Astrocyte of the hippocampus (primary cell): ENCODE measurements at places on chromosomes 12 and 14.

- DNase-seq = peak; percentile 17
Measured at GRCh38 chr12:17304503-17305347, 698.8 kb upstream of the LMO3 start.

DNA sequence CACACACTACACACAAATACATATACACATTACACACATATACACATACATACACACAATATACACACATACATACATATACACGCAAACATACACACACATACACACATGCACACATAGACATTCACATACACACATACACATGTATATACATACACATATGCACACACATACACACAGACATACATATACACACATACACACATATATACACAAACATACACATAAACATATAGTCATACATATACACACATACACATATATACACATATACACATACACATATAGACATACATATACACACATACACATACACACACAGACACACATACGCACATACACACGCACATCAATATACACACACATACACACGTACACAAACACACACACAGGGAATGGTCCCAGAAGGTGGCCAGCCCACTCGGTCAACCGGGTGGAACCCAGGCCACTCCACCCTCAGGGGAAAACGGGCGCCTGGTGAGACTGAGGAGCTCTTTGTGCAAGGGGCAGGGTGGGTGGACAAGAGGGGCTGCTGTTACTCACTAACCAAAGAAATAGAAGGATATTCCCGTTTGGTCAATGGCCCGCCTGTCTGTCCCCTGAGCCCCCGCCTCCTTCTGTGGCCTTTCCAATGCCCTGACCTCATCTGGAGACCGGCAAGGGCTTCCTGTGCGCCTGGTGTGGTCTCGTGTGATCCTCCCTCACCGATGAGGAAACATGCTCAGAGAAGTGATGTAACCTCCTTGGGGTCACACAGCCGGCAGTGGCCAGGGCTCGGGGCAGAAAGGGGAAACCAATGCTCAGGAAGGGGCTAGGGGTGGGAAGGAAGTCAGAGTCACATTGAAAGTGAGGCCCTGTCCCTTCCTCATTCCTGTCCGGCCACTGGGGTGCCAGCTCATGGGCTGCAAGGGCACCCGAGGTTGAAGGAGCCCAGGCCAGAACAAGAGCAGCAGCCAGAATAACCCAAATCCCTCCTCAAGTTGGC lies 5.3 kb downstream of the TRPV4 start:
- no peak for DNase-seq

DNA sequence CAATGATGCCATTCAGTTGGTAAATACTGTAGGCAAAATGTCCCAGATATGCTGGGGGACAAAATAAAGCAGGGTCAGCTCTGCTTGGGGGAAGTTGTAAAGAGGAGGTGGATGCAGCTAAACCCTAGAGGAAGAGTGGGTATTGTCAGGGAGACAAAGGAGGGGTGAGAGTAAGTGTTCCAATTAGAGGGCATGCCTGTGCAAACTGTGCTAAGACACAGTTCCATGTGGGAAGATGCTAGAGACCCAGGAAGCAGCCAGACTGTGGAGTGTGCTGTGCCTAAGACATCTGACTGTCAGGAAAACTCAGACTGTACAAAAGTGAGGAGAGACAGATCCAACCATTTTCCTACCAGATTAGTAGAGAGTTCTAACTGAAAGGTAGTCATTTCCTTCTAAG lies 474.3 kb downstream of the ATP23 start:
- DNase-seq = no peak

DNA sequence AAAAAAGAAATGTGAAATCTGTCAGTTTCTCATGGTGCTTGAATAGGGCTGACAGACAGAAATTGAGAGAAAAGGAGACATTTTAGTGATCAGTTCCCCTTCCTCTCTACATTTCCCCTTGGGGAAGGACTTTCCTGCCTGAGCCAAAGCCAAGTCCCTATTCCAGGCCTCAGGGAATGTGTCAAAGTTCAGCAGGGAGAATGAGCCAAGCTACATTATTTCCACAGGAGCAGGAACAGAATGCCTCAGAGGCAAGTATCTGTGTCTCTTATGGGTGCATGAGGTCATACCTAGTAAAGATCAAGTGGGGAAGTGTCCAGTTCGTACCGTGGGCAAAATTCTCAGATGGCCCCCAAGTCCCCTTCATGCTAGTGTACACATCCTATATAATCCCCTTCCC lies 68.6 kb downstream of the IQSEC3 start:
- no peak for DNase-seq

GRCh38 chr12:74889073-74889472 lies 320.6 kb downstream of the KCNC2 start:
- no peak for DNase-seq

DNA sequence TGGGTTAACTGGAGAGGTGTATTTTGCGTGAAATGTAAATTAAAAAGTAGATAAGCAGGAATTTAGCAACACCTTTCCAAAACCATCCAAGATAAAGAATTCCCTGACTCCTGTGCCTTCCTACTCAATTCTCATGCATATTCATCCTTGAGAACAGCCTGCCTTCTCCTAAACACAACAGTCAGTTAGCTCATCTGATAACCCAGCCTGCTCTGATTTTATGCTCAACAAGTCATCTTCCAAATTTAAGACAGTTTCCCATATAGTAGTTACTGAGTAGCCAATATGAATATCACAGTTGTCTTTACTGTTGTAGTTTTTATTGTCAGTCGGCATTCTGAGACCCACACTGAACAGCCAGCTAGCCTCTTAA lies 27.1 kb downstream of the CPNE8 start:
- peak; percentile 5 for DNase-seq

- no peak for DNase-seq
Measured at GRCh38 chr14:45467023-45467422, 214.0 kb upstream of the MIS18BP1 start.

DNA sequence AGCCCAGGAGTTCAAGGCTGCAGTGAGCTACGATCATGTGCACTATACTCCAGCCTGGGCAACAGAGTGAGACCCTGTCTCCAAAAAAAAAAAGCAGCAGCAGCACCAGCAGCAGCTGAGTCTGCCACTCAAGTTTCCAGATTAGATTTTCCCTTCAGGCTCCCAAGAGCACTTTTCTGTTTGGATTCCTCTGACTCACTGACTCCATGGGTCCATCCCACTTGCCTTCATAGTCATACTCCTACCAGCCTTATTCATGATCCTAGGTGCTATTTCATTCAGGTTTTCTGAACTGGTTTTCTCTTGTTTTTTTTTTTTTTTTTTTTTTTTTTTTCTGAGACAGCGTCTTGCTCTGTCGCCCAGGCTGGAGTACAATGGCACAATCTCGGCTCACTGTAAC lies 6.8 kb upstream of the TWF1 start:
- no peak for DNase-seq

- peak; percentile 59 for DNase-seq
Measured at GRCh38 chr14:35558680-35559079, 24.7 kb downstream of the INSM2 start.

DNA sequence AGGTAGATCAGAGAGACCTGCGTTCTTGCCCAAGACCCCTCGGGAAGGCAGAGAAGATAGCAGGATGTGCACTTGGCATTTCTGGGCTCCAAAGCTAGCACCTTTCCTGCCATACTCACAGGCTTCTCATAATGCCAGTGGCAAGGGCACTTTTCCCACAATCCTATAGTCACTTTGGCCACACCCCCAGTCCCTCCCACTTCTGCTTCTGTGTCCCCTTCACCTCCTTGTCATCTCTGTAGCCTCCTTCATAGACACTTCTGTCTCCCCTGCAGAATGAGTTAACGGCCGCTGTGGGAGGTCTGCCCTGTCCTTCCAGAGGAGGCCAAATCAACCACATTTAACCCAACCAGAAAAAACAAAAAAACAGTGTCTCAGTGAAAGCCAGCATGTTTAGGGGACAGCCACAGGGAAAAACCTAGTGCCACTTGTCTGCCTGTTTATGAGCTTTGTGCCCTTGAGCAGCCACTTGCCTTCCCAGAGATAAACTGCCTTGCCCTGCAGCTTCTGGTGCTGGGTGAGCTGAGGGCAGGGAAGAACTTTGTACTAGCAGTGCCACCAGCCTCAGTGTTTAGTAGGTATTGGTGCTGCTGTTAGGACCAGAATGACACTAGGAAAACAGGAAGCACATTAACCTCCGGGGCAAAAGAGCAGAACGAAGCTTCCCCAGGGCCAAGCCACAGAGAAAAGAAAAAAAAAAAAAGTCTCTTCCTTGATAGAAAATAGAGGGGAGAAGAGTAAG lies 193.0 kb upstream of the PWP1 start:
- no peak for DNase-seq

- DNase-seq = no peak
Measured at GRCh38 chr12:94900496-94900895, 103.0 kb downstream of the NDUFA12 start.

DNA sequence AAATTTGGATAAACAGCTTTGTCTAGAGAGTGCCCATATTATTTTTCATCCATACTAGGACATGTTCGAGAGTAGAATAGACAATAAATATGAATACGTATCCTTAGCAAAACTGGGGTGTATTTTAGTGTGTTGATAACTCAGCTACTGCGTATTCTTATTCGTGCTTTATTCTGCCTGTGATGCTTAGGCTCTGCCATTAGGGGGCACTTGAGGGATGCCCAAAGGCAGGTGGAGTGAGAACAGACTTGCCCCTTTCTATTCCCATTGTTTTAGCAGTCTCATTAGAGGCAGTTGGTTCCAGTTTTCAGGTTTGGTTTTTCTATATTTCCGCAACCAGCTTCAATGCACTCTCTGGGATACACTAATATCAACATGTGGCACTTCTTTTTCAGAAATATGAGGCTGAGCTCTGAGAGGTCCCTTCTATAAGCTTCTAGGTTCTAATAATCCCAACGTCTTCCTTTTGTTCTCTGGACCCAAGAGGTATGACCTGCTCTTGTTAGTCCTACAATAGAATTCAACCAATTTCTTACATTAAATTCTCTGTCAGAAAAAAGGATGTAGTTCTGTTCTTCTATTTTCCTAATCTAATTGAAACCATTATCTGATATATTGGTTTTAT lies 985.7 kb upstream of the FBXO33 start:
- peak; percentile 16 for DNase-seq

DNA sequence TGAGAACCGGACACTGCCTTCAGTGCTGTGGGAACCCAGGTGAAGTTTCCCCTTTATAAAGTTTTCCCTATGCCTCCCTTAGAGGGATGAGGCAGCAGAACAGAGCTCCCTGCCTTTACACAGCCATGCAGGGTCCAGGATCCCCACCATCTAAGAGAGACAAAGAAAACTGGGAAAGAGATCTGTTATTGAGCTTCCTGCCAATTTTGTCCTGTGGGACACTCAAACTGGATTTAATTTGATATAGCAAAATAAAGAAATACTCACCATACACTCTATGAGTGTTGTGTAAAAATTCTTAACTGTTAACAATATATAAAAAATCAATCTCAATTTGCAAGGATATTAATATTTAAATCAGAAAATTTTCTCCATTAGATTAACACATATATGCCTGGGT lies 69.9 kb downstream of the DRAM1 start:
- DNase-seq = no peak

DNA sequence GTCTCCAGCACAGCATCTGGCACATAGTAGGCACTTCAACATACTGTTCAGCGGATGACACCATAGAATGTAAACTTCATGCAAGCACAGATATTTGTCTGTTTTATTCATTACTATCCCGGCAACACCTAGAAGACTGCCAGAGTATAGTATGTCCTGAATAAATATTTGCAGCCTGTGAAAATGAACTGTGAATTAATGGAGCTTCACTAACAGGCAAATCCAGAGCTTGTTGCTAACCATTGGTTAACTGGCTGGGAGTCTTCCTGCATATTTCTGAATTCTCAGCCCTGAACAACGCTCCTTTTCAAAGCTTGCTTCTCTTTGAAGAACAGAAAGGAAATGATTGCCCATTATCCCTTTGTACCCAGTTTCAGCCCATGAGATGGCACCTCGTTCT lies 243.3 kb upstream of the CRY1 start:
- DNase-seq = no peak

GRCh38 chr12:110906083-110906482 lies 14.3 kb downstream of the MYL2 start:
- DNase-seq = no peak

- no peak for DNase-seq
Measured at GRCh38 chr14:101147848-101148247, 244.3 kb upstream of the RTL1 start.

DNA sequence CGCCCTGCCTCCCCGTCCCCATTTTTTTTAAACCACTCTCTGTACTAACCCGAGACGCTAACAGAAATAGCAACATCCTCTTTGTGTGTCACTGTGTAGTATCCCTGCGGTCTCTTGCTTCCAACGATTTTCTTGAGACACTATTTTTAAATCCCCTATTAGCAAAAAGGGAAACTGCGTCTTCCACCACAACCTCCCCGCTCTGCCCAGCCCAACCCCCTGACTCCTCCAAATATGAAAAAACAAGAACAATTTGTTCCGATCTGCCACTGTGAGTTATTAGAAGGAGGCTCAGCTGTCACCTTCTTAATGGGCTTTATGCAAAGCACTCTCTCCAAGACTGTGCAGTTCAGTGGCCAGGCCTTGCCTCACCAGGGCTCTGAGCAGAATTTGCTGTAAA lies 76.3 kb downstream of the MAP1LC3B2 start:
- DNase-seq = no peak

DNA sequence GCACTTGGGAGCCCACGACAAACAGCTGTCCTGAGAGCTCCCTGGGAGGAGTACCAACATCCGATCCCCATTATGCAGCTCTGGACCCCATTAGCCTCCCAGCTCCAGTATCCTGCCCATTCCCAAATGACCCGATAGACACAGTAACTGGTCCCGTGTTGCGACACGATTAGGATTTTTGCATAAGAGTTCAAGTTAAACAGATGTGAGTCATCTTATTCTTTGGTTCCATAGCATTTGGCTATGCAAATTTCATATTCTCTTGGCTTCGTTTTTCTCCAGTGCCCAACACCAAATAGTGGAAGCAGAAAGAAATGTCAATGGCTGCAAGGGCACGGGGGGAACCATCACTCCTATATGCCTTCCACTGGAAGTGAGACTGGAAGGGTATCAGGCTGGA lies 43.0 kb upstream of the LRRC10 start:
- no peak for DNase-seq

DNA sequence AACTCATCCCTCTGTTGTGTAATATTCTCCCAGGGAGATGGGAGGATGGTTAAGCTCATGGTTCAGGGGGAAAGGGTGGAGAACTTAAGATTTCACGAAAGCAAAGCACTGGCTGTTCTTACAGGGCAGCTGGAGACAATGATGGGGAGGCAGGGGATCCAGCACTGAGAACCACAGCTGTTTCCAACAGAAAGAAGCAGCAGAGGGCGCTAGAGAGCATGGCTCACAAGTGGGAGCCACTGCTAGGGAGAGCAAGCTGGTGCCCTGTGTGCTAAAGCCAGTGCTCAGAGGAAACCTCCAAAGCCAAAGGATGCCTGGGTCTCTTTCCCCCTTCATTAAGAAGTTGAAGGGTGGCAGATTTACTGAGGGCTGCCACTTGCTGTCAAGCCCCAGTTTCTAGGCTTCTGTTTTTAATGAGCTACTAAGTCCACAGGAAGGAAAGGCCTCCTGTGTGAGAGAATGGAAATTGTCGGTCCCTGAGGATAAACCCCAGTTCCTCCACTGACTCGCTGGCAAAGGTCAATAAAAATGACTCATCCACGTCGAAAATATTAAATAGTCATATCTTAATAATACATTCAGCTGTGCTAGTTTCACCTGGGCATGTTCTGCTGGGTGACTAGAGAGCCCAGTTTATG lies 199.7 kb downstream of the ANO2 start:
- DNase-seq = peak; percentile 63
